NCI-H2171 treated with DMSO at 0.1 percent for 48 hours (cell line): ENCODE measurements at places on chromosomes 5 and 9.

DNA sequence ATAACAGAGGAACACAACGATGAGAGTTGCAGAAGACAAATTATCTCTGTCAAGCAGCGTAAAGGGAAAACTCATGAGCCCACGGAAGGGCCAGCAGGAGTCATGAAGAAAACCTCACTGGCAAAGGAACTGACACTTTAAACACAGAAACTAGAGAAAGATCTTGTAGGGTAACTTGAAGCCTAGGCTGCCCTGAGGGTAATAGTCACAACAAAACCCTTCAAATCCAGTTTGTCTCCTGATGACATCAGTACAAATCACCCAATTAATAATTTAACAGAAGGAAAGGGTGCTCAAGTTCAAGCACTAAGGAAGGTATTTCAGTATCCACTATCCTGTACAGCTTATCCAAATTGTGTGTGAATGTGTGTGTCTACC, 549.1 kb downstream of the MTRR start:
- no peak for DNase-seq

DNA sequence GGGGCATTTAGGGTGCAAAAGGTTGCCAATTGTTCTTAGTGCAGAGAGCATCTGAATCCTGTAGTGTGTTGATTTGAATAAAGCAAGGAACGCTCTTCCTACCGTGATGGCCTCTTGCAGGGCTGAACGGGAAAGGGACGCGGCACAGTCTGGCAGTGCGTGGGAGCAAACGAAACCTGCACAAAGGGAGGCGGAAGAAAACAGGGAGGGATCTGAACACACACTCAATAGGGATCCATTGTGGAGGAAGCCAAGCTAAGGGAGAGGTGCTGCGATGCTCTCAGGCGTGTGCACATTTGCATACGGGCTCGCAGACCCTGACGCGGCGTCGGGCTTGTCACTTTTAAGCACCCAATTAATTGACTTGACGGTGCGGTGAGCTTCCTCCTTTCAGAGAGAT, 414.0 kb upstream of the IRX1 start:
- DNase-seq = no peak

DNA sequence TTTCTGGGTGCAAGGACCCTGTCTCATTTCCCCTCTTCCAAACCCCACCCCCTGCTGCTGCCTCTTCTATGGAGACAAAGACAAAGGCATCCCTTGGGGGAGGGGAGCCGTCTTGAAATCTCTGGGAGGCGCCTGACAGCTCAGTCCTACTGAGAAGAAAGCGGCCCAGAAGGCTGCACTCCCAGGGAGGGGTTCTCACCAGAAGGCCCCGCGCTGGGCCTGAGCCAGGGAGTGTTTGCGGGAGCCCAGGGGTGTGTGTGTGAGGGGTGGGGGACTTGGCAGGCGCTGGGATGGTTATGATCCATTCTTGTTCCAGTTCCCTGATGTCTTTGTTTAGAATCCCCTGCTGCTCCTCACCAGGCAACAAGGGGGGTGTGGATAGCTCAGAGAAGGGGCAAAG, 45.7 kb upstream of the ALDH1B1 start:
- DNase-seq = peak; percentile 29

DNA sequence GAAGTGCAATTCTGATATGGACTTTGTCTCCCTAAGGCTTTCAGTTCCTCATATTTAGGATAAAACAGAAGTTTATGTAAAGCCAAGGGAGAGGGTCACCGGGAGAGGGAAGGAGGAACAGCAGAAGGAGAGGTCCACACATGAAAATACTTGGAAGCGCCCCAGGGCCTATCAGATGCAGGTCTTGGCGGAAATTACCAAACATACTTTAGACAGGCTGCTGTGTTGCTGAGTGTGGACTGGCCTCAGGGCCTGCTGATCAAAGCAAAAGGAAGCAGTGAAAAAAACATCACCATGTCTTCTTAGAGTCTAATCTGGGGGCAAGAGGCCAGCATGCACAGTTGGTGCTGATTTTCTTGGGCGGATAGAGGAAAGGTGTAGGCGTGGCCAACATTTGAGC, 14.1 kb upstream of the NTRK2 start:
- no peak for DNase-seq

DNA sequence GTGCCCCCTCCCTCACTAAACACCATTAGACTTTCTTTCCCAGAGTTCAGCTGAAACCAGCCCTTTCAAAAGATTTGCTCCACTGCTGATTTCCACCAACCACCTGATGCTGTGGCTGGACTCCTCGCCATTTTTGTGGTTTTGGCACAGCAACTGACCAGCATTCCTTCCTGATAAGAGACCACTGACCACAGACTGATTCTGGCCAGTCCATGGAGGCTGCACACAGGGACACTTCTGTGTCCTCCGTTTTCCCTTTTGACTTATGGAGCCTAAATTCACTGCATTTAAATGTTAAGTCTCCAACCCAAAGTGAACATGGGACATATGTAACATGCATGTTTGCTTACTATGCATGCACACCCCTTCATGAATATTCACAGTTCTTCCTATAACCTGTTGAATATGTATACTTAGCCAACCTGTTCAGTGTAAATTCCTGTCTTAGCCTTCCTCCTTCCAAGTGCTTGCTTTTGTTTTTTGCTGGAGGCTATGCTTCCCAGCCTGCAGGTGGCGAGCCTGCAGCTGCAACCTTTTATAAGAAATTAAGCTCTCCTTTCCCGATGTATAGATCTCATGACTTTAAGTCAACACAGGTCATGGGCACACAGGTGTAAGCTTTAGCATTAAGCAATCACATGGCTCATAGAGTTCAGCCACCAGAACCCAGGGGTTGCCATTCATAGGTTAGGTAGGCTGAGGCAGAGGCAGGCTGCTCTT, 78.7 kb downstream of the ACTL7B start:
- DNase-seq = peak; percentile 15

DNA sequence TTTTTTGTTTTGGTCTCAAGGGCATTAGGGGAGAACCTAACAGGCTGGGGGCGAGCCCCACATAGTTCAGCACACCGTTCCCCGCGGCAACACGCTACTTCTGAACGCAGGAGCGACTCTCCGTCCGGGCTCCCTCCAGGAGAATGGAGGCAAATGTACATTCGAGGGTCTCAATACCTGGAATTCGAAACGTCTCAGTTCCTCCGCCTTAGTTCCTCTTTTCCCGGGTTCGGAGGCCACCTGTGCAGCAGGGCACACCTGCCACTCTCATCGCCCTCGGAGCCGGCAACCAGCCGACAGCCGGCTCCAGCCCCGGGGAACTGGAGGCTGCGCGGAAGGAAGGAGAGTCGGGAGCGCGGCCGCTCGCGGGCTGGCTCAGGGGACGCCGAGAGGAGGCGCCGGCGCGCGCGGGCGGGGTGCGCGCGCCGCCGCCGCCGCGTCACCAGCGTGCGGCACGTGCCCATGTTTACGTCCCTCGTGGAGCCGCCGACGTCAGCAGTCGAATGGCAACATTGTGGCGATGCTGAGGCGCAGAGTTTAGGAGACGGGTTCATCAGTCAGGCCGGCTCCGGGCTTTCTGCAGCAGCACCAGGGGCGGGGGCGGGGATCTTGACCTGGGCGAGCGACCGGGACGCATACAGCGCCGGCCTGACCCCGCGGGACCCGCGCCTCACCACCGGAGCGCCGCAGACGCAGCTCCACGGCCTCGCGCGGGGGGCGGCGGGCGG, at the start of gene JMY:
TSS of gene JMY (plus strand) at position 498 of the 728 bp plus-strand sequence. CDS start 520 bp downstream, outside the sequence.
- peak; percentile 75 for DNase-seq

- DNase-seq = no peak
Observed at GRCh38 chr5:14299666-14300065, 156.5 kb downstream of the TRIO start.

DNA sequence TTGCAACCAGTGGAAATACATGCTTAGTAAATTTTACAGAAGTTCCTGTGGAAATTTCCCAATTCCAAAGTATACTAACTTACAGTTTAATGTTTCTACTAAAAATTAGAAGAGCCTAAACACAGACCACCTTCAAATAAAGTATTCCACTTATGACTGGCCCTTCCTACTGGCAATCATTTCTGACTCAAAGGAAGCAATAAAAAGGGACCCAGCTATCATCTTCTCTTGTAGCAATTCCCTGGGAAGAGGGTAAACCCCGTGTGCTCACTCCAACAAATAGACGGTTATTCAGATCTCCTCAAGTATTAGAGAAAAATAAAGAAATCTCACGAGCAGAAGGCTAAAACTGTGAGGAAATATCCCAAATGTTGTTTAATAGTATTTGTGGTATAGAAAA, 43.3 kb downstream of the GOLPH3 start:
- DNase-seq = no peak

GRCh38 chr5:111070272-111071134, 1.0 kb upstream of the TSLP start:
- no peak for DNase-seq

- DNase-seq = no peak
Observed at GRCh38 chr9:93319992-93320500, 131.4 kb upstream of the FAM120A start.

DNA sequence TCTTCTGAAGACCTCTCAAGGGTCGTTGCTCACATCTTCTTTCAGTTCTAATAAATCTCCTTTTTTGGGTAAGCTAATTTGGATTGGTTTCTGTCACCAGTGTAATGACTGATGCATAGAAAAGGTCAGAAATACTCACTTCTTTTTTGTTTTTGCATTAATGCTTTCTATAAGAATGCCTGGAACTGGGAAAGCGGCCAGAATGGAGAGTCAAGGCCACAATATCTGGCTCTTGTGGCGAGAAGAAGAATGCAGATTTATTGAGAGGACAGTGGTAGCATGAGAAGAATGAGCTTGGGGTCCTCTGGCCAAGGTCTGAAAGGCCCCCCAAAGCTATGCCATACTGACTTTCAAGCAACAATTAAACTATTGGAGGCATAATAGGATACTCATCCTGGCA, 88.0 kb upstream of the SLC12A2 start:
- no peak for DNase-seq

- DNase-seq = peak; percentile 77
Observed at GRCh38 chr5:56961746-56962145, 9.8 kb upstream of the MIER3 start.

DNA sequence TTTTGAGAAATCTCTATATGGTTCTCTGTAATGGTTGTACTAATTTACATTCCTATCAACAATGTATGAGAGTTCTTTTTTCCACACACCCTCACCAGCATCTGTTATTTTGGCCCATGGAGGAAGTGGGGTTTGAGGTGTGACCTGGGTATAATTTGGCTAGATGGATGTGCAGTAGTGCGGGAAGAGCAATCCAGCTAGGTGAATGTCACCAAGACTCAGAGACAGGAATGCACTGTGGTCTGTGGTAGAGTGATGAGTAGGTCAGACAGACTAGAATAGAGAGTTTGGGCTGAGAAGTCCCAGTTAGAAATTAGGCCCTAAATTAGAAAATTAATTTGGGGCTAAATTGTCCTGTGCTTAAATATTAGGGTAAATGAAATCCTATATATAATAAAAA, 32.8 kb upstream of the PIP5K1B start:
- no peak for DNase-seq

- no peak for DNase-seq
Observed at GRCh38 chr9:131697908-131698617, 41.8 kb downstream of the RAPGEF1 start.

DNA sequence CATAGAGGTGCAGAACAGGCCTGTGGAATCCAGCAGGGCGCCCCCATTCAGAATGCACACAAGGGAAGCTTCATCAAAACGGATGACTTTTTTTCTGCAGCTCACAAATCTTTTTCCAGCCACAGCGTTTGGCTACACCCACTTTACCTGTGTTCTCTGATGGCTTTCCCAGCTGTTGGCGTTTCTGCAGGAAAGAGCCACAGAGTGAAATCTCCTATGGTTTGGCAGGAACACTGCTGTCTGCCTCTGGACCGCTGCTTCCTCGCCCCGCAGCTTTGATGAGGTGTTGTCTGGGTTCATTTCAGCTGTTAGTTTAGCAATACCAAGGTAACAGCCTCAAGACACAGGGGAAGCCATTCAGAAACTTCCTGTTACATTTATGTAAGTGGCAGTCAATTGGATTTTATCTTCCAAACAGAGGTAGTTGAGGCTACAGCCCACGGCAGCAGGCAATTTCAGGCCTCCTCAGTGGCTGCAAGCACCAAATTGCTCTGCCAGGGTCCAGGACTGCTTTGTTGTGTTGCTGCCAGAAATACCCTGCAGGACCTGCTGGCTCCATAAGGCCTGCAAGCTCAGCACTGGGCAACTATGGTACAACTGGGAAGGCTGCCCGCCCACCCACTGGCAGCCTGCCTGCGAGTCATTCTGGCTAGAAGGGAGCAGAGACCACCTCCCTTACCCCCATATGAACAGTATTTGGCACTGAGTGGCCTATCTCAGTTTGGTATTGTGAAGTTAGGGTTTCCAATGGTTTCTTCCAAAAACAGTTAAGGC, 96.7 kb downstream of the MVB12B start:
- no peak for DNase-seq

- DNase-seq = peak; percentile 44
Observed at GRCh38 chr9:341634-342421, 127.2 kb downstream of the DOCK8 start.

GRCh38 chr5:178404987-178405386, 172.4 kb upstream of the PHYKPL start:
- DNase-seq = peak; percentile 76

DNA sequence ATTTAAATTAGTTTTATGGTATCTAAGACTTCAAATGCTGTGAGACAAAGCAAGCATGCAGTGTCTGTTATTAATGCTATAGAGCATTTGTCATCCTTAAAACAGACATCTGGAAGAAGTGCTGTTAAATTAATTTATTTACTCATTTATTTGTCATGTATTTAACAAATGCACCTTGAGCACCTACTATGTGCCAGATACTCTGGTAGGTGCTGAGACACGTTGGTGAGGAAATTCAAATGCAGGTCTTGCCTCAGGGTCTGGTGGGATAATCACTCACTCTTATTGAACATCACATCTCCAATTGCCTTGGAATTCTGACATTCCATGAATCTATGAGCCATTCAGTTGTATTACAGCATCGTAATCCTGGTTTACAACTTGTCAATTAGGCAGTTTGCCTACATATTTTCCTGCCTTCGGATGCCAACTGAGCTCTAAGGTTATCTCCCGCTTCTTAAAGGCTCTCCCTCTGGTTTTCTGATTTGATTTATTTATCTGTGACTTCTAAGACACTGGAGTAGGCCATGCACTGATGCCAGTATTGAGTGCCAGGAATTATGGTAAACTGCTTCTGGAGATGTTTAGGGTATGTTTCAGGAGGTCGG, 56.0 kb upstream of the RPS23 start:
- DNase-seq = no peak

GRCh38 chr9:19162956-19163355, 35.7 kb upstream of the PLIN2 start:
- no peak for DNase-seq
